ENCODE measurements at places on chromosomes 1 and 21.

DNA sequence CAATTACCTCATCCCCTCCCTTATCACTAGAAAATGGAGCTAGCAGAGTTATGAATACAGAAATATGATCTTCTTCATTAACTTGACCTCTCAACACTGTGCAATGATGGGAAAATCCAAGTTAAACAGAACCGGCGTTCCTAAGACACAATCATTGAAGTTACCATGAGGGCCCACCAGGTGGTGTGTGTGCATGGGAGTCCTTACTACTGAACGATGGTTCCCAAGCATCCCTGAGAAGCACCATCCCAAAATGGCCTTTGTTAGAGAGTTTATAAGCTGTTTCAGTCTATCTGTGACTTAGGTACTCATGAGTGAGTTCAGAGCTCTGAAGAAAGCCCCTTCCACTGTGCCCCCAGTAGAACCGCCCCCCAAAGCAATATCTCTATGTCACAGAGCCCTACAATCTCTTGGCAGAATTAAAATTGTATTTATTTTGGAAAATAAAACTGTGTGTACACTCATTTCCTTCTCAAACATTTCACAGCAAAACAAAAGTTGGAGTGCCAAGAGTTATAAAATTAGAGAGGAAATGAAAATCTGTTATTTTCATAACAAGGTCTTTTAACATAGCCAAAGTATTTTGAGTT is 56.8 kb downstream of the PLD5 start:
- DNase-seq: peak; percentile 10

DNA sequence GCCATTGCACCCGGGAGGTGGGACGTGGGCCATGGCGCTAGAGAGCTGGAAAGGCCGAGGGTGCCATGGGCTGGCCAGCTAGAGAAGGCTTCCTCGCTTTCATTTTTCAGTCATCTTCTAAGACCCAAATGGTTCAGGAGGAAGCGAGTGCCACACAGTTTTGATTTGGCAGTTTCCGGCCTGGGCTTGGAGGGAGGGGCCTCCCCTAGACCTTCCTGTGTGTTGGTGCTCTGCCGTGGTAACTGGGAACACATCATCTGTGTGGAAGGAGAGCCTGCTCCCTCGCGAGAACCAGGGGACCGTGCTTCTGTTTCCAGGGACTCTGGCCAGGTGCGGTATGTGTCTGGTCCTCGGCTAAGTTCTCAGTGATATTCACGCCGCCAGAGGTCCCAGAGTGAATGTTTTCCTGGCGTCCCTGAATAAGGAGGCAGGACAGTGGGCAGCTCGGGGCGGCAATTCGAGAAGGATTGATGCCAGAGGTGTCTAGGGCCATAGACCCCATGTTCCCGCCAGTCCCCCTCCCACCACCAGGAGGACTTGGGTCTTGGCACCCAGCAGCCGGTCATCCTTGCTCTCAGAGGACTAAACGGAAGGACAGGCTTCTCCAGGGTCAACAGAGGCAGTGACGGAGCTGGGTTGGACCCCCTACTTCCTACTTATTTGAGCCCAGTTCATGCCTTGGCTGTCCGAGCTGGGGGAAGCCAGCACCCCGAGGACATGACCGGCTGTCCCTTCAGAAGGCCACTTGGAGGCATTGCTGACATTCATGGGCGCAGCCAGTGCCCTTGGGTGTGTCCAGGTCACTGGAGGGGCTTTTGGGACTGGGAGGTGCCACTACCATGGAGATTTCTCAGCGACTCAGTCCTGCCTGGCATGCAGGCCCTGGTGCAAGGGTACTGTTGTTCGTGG is 2.7 kb upstream of the NPHP4 start:
- no peak for DNase-seq

DNA sequence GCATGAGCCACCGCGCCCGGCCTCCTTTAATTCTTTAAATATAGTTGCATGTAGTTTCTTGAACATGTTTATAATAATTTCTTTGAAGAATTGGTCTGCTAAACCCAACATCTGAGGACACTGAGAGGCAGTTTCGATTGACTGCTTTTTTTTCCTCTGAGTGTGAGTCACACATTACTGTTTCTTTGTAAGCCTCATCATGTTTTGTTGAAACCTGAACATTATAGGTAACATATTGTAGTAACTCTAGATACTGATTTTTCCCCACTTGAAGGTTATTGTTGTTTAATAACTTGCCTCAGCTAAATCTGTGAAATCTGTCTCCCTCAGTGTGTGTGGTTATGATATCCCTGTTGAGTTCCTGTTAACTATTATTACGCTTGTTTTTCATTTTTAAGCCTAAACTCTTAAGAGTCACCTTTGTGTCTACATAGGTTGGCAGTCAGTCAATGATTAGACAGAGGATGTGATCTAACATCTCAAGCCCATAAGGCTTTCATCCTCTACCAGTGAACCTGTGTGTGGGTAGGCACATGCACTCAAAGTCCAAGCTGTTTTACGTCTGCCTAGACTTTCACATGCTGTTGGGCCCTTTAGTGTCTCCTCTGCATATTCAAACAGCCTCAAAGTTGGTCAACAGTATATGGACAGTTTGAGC is 155.5 kb downstream of the KCNH1 start:
- DNase-seq: no peak

GRCh38 chr1:41333146-41333784 is 28.0 kb upstream of the FOXO6 start:
- peak; percentile 73 for DNase-seq

- no peak for DNase-seq
Measured at GRCh38 chr1:86258101-86258500, 101.5 kb upstream of the COL24A1 start.

- no peak for DNase-seq
Measured at GRCh38 chr1:38527373-38527966, 332.1 kb downstream of the RRAGC start.

GRCh38 chr21:42411891-42412635 is 8.4 kb downstream of the UBASH3A start:
- no peak for DNase-seq

- peak; percentile 50 for DNase-seq
Measured at GRCh38 chr1:247386687-247387086, 29.3 kb upstream of the NLRP3 start.

DNA sequence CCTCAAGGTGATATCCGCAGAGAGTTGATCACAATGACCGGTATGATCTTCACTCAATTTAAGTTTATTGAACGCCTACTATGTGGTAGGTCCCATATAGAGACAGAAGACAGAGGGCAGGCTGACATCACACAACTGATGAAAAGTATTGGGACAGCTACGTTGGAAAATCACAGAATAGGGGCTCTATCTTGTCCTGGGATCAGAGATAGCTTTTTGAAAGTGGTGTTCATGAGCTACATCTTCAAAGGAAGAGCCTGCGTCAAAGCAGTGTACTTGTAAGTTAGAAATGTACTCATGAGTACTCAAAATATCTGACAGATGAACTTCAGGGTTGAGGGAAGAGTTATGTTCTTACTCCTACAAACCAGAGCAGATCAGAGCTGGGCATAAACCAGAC is 54.4 kb downstream of the GADD45A start:
- DNase-seq: no peak

DNA sequence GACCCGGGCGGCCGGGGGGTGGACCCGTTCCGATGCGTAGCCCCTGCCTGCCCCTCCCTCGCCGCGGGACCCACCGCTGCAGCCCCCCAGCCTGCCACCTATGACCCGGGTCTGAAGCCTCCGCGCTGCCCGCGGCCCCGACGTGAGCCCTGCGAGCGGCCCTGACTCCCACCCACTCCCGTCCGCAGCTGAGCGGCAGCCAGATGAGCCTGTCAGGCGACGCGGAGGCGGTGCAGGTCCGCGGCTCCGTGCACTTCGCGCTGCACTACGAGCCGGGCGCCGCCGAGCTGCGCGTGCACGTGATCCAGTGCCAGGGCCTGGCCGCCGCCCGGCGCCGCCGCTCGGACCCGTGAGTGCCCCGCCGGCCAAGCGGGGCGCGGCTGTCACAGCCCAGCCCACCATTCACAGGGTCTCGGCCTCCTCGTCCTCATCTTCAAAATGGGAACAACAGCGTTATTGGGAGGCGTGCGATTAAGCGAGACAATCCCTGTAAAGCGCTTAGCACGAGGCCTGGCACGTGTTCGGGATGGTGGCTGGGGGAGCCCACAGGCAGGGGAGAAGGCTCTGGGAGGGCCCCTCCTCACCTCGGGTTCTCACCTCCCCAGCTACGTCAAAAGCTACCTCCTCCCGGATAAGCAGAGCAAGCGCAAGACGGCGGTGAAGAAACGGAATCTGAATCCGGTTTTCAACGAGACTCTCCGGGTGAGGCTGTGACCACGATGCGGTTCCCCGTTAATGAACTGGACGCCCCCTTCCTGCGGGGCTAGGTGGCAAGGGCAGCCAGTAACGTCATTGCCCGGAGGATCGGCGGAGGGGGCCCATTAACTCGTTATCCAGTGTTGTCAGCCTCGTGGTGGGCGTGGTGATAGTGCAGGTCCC is 8.2 kb downstream of the SYTL1 start:
- DNase-seq: peak; percentile 55

GRCh38 chr1:19678493-19678892 is 13.8 kb downstream of the HTR6 start:
- DNase-seq: no peak

DNA sequence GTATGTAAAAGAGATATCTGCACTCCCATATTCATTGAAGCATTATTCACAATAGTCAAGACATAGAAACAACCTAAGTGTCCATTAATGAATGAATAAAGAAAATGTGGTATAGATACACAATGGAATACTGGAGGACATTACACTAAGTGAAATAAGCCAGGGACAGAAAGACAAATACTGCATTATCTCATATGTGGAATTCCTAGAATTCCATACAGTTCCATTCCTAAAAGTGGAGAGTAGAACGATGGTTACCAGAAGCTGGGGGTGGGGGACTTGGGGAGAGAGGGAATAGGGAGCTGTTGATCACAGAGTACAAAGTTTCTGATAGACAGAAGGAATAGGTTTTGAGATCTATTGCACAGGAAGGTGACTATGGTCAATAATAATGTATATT is 7.4 kb downstream of the TMED5 start:
- no peak for DNase-seq

GRCh38 chr1:48750109-48750508 is 26.6 kb downstream of the BEND5 start:
- DNase-seq: no peak

DNA sequence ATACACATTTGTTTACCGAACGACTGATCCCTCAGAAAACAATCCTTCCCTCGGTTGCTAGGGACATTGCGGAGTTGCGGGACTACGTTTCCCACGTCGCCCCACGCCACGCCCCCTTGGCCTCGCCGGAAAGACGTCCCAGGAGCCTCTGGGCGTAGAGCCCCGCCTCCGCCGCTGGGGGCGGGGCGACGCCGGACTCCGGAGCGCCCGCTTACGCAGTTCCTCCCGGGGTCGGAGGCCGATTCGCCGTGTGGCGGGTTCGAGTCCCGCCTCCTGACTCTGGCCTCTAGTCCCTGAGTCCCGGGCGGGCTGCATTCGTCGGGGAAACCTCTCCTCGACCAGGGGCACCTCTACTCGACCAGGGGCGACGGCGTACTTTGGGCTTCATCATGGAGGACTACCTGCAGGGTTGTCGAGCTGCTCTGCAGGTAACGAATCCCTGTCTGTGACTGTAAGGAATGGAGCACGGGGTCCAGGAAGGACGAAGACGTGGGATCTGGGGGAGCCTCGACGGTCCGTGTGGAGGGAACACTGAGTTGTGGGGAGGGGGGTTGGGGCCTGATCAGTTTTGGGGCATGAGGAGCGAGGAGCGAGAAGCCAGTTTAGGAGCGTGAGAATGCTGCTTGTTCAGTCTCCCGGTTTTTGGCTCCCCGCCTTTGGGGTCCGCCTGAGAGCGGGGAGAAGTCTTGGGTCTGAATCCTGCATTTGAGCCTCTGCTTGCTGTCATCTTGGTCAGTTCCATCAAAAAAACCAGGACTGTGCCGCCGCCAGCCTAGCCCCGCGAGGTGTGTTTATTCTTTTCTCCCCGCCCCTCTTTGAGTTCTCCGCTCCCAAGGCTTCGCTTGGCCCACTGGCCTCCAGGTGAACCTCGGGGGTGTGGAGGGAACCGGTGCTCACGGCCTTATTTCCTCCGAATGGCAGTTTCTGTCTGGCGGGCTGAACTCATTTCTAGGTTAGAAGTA is at the start of gene PRUNE1:
Gene PRUNE1, plus strand, starts transcription at position 206 of the 962 bp plus-strand sequence. Its CDS starts 184 bp downstream, at position 390.
- DNase-seq: peak; percentile 98

GRCh38 chr21:25963181-25963580 is 207.4 kb downstream of the APP start:
- peak; percentile 16 for DNase-seq

DNA sequence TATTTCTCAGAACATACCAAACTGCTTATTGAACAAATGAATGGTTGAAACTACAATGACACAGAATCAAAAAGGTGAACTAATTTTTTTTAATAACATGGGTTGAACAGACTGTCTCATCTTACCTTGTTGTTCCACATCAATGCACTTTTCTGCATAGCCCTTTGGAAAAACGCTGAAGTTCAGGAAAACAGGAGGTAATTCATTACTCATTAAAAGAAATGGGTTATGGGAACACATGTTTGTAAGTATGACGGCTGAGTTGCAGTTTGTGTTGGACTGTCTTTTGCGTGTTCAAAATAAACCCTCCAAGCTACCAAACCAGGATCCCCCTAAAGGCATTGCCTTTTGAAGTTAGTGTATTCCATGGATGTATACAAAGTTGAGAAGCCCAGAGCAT is 514.9 kb upstream of the PKN2 start:
- no peak for DNase-seq

GRCh38 chr1:245500546-245500945 is 345.8 kb downstream of the KIF26B start:
- peak; percentile 82 for DNase-seq

GRCh38 chr1:55968661-55969060 is 610.7 kb downstream of the PLPP3 start:
- no peak for DNase-seq

- peak; percentile 24 for DNase-seq
Measured at GRCh38 chr1:202144402-202145067, at the start of gene ARL8A. TSS of gene ARL8A (minus strand) at chr1:202144737. CDS start at chr1:202144572, 165 bp downstream.

DNA sequence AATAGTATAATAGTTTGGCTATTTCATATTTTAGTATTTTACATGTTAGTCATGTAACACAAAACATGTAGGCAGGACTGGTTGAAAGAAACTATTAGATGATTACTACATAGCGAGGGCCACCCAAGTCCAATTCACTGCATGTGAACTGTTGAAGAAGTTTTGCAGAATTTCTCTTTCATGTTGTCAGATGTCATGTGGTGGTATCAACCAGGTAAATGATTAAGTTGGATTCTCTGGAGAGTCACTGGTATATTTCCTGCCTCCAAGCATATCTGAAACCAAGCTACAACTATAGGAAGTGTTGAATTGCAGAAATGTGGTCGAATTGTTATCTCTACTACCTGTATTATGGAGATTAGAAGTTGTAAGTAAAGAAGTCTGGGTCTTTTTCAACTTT is 137.8 kb upstream of the DPYD start:
- no peak for DNase-seq
